ENCODE measurements at places on chromosomes 7 and 10.

GRCh38 chr10:49552277-49552676 is 13.4 kb upstream of the ERCC6 start:
- no peak for DNase-seq

GRCh38 chr7:25727876-25728275 is 424.1 kb upstream of the NFE2L3 start:
- no peak for DNase-seq

DNA sequence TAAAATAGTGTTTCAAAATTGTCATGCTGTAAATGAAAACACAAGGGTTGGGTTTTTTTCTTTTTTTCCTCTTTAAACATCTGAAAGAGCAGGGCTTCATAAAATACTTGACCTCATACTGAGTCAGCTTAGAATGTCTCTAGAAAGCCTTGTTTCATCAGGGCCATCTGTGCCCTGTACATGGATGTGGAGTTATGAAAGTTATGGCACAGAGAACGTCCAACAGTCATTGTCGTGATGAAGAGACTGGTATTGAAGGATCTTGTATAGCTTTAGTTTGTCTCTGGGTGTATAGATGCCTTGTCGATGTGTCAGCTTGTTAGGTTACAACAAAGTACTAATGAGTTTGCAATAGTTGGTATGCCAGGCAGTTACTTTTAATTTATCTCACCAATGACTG is 127.3 kb downstream of the FAM204A start:
- DNase-seq = no peak

GRCh38 chr7:157614457-157615020 is 277.7 kb downstream of the DNAJB6 start:
- DNase-seq = no peak

- DNase-seq = no peak
These were observed 11.0 kb downstream of the TBC1D12 start for GRCh38 chr10:94413361-94413760.

DNA sequence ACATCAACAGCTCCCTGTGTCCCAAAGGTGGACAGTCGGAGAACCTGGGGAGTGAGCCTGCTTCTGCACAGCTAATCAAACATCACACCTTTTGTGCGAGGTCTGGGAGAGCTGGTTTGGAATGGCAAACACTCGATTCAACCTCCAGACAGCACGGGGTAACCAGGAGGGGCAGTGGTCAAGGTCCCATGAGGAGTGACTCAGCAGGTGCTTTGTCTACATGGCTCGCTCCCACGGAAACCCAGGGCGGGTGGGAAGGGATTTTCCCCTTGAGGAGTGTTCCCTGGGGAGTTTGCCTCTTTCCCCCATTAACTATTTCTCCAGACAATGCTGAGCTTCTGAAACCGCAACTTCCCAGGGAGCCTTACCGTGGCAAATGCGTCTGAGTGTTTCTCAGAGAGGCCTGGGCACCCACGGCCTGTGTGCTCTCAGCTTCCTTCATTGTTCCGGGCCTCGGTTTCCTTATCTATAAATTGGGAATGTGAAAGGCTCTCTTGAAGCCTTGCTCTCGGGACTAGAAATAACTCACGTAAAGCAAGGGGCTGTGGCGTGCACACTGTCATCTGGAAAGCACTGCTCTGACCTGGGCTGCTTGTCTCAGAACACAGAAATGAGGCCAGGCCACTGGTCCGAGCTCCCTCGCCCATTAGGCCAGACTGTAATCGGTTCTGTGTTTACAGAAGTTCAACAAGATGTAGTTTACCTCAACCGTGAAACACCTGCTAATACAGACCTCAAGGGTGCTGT is 14.0 kb upstream of the GTPBP4 start:
- no peak for DNase-seq

- no peak for DNase-seq
These were observed 86.5 kb upstream of the NMT2 start for GRCh38 chr10:15254808-15255648.

DNA sequence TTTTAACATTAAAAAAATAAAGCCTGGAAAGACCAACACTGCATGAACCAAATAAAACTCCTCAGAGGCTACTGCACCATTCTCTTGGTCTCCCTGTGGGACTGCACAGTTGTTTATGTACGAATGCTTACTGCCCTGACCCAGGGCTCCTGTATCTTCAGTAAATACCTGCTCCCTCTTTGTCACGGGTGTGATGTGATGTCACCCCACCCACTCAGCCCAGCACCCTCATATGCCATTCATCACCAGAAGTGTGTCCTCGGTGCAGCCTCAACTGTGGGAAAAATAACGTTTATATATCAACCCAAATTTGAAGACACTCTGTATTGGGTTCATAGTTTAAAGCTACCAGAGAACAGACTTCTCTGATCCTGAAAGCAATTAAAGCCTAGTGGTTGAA is 14.0 kb upstream of the SH3PXD2A start:
- DNase-seq = no peak

DNA sequence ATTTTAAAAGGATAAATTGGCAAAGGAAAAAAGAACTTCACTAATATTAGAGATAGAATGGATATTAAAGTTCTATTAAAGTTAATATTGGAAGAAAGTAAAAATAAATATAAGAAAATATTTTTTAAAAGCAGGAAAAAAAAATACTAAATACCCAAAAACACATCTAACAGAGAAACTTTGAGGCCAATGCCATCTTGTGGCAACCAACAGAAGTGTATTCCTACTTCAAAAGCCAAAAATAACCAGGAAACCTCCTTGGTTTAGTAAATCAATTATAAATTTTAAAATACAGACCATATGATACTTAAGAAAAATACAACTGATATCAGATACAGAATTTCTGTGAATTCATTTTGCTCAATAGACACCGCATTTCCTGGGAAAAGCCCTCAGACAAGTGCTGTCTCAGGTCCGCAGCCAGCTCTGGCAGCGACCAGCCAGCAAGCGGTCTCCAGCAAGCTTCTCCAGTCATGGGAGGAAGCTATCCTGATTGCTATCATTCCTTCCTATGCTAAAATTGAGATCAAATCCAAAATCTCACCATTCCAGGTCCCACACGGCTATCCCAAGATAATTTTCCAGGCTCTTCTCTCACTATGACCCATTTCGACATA is 65.3 kb downstream of the LMBR1 start:
- DNase-seq = no peak

GRCh38 chr7:30983914-30984247 is 20.1 kb downstream of the GHRHR start:
- no peak for DNase-seq

DNA sequence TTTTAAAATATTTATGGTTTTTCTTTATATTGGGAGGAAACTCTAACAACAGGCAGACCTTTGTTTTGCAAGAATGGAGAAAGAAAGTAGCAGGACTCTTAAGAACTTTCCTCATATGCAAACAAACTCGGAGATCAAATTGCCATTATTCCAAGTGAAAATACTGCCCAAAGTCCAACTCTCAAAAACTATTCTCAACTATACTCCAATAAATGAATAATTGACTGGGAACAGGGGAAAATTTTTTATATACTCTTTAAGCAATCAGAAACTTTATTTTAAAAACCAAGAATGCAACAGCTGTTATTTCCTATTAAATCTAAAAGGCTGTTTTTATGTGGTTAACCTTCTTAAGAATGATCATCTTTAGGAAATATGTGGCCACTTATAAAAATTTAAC is 101.9 kb downstream of the COL28A1 start:
- no peak for DNase-seq

DNA sequence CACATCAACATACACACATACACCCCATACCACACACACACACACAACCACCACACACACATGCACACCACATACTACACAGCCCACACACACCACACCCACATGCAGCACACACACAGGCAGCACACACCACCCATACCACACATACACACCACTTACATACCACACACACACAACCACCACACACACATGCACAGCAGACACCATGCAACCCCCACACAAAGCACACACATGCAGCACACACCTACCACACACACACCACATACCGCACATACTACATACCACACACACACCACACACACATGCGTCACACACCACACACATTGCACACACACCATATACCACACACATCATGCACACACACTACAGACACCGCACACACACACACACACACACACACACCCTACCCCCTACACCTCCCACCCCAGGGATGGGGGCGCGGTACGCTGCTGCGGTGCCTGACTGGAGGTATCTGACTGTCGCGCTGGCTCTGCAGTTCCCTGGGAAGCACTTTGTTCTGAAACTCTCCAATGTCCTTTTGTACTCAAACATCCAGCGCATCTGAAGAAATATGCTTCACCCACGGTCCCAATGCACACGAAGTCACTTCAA is 5.4 kb upstream of the TRPV6 start:
- DNase-seq = no peak

GRCh38 chr7:106978425-106979420 is 65.8 kb upstream of the PRKAR2B start:
- DNase-seq = no peak

DNA sequence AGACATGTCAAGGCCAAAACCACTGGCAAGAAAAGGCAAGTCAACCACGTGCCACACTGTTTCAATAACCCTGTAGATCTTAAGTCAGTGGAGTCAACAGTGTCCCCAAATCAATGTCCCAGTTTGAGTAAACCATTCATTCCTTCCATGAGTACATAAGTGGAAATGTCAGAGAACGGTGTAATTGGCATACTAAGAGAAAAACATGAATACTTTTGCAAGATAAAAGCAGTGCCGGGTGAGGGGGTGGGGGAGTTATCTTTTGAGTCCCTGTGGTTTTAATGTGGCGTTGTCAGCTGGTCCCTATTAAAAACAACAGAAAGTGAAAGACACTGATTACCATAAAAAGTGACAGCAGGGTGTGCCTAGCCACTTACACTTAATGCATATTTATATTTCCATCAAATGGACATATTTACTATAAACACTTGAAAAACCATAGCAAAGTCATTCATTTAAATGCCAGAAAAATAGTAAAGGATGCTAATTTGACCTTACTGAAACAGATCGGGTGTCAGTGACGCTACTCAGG is 37.8 kb downstream of the RSU1 start:
- peak; percentile 61 for DNase-seq

DNA sequence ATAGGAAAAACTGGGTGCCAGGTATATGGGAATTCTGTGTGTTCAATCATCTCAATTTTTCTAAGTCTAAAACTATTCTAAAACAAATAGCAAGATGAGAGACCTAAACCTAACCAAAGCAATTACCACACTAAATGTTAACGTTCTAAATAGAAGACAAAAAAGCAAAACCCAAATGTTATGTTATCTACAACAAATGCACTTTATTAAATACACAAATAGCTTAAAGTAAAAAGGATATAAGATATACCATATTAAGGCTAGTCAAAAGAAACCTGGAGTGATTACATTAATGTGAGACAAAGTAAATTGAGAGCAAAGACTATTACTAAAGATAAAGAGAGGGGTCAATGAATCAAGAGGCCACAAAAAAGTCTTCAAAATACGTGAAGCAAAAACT is 81.4 kb downstream of the LARP4B start:
- DNase-seq = no peak

DNA sequence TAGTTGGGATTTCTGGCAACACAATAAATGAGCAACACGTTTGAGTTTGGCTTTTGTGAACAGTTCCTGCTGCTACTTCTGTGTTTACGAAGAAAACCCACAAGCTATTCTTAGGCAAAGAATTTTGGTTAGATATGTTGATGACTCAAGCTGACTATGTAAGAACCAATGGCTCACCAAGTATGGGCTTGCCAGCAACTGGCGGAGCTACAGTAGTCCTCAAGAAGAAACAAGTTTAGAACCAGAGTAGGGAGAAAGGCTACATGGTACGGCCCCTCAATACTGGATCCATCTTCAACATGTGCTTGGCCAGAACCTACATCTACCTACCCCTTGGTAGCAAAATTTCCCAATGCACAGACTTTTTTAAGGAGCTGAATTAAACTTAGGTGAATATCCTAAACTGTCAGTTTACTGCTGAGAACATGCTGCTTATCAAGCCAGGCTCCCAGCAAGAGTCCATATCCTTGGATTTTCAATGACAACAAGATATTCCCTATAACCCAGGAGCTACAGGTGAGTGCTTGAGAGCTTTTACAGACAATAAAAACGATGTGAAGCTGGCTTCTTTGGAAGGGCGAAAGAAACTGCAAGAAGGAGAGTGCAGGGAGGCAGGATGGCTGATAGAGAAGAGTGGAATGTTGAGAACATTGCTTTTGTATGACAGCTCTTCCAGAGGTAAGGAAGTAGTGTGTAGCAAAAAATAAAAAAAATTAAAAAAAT is 74.3 kb upstream of the ASAH2 start:
- DNase-seq = no peak

DNA sequence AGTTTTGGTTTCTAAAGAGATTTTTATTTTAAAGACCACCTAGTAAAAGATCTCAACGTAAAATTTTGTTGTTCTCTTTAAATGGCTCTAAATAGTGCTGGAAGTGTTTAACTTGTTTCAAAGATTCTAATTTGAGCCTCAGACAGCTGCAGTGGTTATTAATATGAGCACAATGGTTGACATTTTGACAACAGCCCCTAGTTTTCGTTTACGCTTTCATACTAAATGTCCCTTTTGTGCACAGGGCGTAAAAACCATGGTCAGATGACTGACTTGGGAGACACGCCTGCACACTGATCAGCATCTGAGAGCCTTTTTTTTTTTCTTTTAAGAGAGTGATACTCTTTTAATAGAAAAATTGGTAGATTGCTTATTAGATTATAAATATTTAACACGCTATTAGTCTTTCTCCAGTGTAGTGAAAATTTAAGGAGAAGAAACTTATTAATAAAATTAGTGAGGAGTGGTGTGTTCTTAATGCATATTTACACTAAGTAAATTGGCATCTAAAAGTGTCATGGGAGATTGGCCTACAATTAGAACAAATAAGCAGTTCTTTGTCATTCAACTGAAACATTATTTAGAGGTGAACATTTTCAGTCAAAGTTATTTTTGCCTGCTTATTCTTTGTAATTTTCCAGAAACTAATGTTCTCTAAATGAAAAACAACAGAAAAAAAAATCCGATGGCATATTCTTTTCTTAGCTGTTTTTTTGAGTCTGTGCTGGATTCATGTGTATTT is 182.8 kb upstream of the PHYHIPL start:
- no peak for DNase-seq

DNA sequence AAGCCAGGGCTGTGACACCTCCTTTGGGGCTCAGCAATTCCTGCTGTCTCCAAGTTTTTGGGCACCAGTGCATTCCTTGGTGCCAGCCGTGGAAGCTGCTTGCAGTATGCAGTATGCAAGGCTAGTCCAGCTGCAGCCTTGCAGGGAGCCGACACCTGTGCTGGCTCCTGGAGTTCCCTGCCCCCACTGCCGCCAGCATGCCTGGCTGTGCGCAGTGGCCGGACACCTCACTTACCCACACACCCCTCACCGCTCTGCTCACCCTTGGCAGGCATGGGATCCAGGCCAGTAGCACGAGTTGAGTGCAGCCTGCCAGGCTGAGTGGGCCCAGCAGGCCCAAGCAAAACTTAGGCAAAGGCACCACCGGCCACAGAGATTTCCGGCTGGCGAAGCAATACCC is 77.4 kb downstream of the SAMD9 start:
- DNase-seq = no peak

All from activated naive CD8-positive, alpha-beta T cell treated with anti-CD3 and anti-CD28 coated beads, Interleukin-2, amount 50 U/mL, for 16 hours (primary cell).